ENCODE measurements at places on chromosomes 13 and 19. TPM values are rescaled to one million over a fixed set of nuclear protein-coding genes. Genes with fewer than 3 reads are reported as not detected.
A peak's percentile ranks its signal among the peaks of the same experiment; 100 is the strongest.

DNA sequence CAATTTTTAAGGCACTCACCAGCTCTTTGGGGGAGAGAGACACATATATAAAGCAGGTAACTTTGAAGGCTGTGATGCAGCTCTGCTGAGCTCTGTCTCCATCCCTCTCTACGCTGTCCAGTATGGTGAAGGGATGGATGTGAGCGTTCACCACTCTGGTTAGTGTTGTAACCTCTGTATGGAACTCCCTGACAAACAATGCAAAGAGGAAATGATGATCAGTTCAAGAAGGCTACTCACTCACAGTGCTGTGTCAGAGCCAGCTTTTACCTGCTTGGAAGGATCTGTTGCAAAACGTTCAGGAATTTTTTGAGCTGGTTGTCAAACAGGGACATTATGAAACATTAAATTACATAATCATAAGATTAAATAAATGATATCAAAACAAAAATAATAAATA, 90.8 kb upstream of the SLC10A2 start:
- no peak for DNase-seq

Gene FXYD3
- polyA plus RNA-seq = 0.53 TPM

DNA sequence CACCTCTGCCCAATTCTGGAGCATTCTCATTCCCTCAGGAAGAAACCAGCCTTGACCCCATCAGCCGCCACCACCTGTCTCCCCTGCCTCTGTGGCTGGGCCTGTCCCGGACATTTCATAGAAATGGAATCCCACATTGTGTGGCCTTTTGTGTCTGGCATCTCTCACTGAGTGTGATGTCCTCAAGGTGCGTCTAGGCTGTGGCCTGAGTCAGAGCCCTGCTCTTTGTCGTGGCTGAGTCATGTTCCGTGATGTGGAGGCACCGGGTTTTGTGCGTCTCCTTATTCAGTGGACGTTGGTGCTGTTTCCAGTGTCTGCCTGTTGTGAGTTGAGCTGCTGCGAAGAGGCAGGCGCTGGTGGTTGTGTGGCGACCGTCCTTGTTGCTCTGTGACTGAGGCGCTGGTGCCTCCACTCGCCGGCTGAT, 3.5 kb downstream of the FZR1 start:
- DNase-seq = no peak

DNA sequence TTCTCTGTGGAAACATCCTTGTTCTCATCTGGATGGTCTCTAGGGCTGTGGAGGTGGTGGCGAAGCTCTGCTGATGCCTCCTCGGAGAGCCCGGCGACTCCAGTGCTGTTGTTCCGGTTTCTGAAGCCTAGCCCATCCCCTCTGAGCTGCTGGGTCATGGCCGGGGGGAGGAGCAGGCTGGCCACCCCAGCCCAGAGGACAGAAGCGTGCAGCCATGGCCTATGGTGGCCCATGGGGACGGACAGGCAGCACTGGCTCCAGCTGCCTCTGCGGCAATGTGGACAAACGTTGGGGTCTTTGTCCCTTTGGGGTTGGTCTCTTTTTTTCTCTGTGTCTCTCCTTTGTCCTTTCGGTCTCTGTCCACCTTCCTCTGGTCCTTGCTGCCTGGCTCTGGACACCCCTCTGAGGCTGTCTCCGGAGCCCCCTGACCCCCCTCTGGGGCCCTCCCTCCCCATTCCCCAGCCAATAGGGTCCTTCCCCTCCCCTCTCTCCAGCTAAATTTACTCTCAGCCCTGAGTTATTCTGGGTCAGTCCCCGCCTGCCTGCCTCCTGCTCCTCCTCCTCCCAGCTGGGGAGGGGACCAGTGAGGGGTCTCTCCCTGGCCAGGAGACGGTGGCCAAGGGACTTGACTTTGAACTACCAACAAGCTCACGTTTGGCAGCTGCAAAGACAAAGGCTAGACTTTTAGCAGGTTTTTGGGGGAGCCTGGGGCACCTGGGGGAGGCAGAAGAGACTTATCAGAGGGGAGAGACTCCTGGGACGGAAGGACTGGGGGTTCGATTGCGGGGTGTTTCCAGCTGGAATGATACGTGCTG, at the start of gene HRC:
HRC (minus strand) TSS at position 392 of the 815 bp plus-strand sequence; CDS start at position 233, 159 bp downstream.
- peak; percentile 28 for DNase-seq

GRCh38 chr19:41799444-41800000, 3.1 kb downstream of the CEACAM3 start:
- no peak for DNase-seq

GRCh38 chr13:20415306-20415679, 110.4 kb downstream of the CRYL1 start:
- no peak for DNase-seq

DNA sequence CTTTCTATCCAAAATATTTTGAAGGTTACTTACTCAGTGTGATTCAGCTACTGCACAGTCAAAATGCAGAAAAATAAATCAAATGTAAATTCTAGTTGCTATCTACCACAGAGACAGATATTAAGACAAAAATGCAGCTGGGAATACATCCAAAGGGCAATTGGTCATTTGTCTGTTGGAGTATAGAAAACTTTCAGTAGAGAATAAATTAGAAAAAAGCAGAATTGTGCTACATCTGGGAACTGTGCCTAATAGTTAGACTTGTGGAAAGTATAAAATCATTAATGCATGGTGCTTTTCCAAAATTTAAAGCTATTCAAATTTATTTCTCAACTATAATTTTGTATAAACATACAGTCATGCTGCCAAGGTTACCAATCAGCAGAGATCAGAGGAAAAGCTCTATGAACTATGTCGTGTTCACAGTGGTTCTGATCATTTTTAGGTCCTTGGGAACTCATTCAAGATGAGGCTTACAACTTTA, 1635.8 kb downstream of the PCDH9 start:
- DNase-seq = peak; percentile 68

DNA sequence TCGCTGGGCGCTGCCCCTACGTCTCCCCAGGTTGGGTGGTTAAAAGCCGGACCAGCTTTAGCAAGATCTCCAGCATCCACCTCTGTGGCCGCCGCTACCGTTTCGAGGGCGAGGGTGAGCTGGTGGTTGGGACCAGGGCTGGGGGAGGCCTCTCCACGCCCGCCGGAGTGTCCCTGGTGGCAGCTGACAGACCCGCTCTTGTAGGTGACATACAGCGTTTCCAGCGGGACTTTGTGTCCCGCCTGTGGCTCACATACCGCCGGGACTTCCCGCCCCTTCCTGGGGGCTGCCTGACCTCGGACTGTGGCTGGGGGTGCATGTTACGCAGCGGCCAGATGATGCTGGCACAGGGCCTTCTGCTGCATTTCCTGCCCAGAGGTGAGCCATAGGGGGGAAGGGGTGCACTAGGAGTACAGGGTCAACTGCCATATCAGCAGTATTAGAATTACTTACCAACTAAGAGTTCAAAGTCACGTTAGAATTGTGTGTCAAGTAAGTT, 1.1 kb downstream of the ATG4D start:
- no peak for DNase-seq

GRCh38 chr19:49876422-49877019, 634 bp downstream of the AKT1S1 start:
- peak; percentile 99 for DNase-seq

DNA sequence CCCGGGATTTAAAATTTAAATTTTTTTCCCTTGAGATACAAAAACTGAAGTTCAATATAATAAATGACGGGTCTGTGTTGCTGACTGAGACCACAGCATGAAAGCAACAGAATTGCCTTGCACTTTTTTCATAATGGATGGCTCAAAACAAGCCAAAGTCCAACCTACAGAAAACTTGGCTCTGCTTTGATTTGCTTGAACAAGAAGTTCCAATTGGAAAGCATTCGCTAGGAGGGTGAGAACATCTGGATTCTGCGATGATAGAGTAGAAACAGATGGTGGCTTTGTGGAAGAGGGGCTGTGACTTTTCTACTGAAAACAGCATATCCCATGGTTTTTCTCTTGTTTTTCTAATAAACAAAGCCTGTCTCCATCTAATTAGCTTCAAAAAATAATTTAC, 46.4 kb downstream of the THSD1 start:
- peak; percentile 86 for DNase-seq

Gene ZNF615
- 8.0 TPM for polyA plus RNA-seq

DNA sequence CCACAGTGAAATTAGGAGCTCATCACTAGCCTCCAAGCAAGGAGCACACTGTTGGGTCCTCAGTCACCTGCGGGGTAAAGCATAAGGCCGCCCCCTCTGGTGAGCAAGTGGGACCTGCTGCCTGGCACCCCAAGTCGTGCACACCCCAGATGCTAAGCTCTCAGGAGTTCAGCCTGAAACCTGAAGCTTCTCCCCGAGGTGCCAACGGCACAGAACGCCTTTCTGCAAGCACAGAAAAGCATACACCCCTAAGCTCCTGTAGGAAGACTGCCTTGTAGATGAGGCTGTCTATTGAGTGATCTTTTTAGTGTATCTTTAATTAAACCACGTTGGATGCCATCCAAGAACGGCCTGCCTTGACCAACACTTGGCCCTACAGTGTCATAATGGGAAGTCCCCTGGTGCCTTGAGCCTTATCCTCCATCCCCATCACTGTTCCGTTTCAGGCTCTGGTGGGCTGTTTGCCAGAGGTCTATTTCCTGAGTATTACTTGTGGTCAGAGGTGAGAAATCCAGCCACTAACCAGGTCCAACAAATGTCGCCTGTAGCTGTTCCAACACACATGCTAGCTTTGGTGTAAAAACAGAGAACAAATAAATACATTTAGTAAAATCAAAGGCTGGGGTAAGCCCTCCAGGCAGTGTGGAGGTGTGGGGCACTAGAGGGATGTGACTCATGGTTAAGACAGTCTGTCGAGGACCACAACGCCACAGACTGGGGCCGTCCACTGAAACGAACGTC, 44.8 kb downstream of the C13orf42 start:
- DNase-seq = no peak

Gene ATP4A
- not detected for polyA plus RNA-seq

Gene PALM3
- 0.35 TPM for polyA plus RNA-seq

Gene SIGLECL1
- polyA plus RNA-seq = not detected

DNA sequence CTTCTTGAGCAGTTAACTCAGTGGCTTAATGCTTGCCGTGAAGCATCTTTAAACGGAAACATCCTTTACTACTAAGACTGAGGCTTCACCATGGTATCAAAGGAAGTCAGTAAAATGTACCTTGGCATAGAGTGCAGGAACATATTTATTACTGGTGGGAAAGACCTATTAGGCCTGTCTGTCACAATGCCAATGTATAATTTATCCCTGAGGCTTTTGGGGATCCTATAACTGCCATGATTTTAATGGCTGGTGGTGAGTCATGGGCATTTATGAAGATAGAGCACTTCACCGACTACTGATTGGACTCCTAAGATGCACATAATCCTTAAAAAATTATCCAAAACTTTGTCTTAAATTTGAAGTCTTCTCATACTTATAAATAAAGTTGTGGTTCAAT, 79.6 kb downstream of the FGF14 start:
- DNase-seq = no peak

Gene ZNF829
- polyA plus RNA-seq = 5.2 TPM

DNA sequence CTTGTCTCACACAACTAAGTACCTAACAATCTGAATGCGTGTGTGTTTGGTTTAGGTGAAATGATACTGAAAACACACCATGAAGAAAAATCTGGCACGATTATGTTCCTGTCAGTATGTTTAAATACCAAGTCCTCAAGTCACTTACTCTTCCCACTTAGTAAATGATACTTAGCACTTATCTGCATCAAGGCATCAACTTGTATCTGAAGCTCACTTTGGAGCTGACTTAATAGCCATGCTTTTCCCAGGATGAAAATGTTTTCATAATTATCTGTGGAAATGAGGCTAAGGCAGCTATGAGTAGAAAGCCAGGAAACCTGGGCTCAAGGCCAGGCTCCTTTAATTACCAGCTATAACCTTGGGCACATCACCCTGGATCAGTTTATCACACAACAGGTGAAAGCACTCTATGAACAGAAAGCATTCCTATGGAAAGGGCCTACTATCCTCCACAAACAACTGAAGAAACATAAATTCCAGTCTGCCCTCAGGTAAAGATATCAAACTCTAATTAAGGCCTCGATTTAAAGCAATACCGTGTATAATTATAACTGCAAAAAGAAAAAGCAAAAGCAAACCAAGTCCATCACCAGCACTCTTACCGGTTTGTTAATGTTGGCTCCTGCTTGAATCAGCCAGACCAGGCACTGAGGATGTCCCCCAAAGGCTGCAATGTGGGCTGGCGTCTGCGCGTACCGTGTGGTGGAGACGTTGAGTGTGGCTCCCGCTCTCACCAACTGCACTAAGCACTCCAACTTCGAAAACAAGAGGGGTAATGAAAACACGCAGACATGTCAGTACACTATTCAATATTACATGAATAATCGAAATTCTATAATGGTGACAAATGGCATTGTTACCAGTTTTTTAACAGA, 4.6 kb downstream of the ANKRD10 start:
- no peak for DNase-seq

GRCh38 chr19:52148256-52148655, 8.5 kb upstream of the ZNF616 start:
- no peak for DNase-seq

DNA sequence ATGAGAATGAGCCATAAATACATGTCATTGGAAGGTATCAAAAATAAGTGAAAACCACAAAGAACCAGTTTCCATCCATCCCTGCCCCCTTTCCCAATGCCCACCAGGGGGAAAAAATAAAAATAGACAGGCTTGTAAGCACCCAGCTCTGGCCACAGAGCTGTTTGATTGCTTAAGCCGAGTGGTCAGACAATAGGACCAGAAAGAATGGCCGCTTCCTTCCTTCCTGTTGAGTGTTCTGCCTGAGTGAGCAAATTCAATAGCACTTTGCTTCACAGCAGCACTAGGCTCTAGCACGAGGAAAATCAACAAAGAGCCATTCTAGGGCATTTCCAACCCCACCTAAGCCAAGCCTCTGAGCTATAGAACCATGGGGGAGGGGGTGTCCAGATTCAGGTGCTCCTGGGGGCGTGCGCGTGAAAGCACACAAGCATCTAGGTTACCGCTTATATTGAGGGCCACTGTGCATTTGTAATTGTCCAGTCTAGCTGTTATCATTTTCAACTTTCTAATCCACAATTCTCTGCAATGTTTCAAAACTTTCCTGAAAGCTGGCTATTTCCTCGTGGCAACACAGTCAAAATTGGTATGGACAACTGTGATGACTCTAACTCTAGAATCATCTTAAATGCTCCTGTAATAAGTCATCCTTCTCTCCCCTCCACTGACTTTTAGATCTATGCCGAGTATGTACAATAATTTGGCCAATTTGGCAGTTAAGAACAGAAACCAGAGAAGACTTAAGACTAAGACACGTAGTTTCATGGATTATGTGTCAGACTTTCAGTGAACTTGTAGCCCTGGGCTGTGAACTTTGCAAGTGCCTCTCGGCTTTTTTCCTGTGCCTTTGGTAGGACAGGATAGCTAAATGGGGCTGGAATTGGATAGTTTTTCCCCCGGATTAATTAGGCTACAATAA, 64.3 kb downstream of the SPRY2 start:
- no peak for DNase-seq

Gene UPK1A
- polyA plus RNA-seq = 5.6 TPM

Gene CCDC70
- polyA plus RNA-seq = not detected

GRCh38 chr13:44259045-44260027, 114.3 kb upstream of the SERP2 start:
- DNase-seq = no peak

DNA sequence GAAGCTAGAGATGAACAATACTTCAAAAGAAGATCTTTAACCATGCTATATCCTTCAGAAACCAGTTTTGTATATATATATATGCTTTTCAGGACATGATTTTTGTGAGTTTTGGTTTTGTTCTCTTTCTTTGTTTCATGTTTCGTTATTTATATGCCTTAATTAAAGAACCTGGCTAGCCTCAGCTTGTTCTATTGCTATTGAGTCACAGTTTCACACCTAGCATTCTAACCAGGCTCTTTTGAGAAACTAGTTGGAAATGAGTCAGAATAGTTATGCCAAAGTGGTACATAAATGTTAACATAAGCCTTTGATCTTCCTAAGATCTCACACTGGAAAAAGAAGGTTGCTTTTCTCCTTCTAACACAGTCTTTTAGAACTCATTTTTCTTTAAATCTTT, 1925.2 kb downstream of the OLFM4 start:
- DNase-seq = no peak

Gene TPT1
- polyA plus RNA-seq = 8,812 TPM

- no peak for DNase-seq
Measured at GRCh38 chr13:114097893-114098688, 34.3 kb downstream of the RASA3 start.

Measured in muscle of arm (tissue), 14 donors.